ENCODE measurements at places on chromosomes 3 and 15. TPM values are rescaled to one million over a fixed set of nuclear protein-coding genes. Genes with fewer than 3 reads are reported as not detected.

EXOSC7 gene
- total RNA-seq, result 33.6 TPM

CCDC39 gene
- total RNA-seq, result 0.66 TPM

IL17RC gene
- total RNA-seq, result 40.7 TPM

FBLN2 gene
- 18.9 TPM for total RNA-seq

AMIGO3 gene
- total RNA-seq, result 2.1 TPM
